ENCODE measurements at places on chromosomes 6 and 20.

DNA sequence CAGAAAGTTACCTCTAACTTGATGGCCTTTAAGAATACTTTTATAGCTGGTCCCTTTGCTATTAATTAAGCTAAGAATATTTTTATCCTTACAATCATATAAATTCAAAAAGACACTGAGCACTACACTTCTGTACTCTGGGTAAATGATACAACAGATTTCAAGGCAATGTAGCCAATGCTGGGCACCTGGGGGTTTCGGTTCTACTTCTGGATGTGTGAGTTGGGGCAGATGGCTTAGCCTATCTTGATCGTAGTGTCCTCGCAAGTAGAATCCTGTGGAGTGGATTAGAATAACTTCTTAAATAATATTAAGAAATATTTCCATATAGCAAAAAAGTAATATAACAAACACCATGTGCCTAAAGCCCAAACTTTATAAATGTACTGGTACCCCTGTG lies 96.9 kb upstream of the NT5E start:
- no peak for DNase-seq

GRCh38 chr6:16332175-16332542 lies 93.8 kb downstream of the GMPR start:
- DNase-seq: peak; percentile 75

GRCh38 chr20:3998998-3999397 lies 16.4 kb downstream of the RNF24 start:
- DNase-seq: no peak

DNA sequence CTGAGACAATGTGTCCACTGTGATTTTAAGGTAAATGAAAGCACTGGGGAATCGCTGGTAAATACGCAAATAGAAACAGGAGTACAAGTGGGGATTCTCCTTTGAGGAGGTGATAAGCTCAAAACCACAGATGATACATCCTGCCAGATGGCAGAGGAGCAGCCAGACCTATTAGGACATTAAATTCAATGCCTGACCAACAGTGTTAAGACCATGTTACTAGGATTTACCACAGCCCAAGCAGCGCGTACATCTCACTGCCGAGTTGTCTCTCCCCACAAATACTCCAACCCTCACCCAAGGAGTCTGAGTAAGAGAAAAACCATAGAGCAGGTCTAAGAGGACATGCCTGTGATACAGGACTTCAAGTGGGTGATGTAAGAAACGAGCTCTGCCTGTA lies 68.9 kb upstream of the TULP1 start:
- DNase-seq: no peak

DNA sequence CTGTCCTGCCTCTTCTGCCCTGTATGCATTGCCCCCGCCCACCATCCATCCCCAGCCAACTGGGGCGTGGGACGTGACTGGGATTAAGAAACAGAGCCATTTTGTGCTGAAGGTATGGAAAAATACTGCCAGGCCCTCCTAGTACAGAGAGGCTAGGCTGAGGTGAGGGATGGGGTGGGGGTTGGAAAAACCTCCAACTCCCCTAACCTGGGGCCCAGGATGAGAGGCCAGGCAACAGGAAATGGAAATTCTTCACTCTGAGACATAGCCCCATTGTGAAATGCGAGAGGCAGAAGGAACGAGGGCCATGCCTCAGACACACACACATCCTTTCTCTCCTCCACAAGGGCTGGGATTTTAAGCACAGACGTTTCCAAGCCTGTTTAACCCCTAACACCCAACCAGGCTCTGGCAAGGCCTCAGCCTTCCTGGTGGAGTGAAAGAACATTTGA lies 19.9 kb downstream of the KCNK5 start:
- DNase-seq: no peak

GRCh38 chr20:48862279-48862678 lies 34.5 kb upstream of the PREX1 start:
- DNase-seq: no peak

GRCh38 chr6:27922949-27923348 lies 10.8 kb upstream of the OR2B2 start:
- DNase-seq: no peak

DNA sequence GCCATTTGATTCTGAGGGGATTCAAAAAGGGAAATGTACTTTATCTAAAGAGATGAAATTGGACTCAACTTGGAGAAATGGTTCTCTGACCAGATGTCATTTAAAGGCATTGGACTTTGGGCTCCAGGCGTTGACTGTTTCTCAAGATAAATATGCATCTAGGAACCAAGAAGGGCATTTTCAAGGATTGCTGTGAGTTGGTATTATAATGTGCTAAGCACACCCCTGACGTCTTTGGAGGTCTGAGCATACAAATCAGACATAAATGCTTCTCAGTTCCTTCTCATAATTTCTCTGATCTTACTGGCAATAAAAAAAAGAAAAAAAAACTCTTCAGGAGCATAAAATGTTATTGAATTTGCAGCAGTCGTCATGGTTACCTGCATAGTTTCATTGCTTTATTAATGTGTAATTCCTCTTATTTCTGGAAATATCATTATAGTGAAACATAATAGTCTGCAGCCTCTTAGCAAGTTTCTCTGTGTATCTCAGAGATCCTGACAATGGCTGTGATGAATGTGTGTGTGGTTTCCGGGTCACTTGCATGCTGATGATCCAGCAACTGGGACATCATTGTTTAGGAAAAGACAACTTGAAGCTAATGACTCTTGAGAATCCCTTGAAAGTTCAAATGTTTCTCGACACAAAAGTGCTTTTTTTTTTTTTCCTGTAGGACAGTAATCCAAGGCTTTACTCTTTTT lies 136.0 kb downstream of the AIG1 start:
- no peak for DNase-seq

DNA sequence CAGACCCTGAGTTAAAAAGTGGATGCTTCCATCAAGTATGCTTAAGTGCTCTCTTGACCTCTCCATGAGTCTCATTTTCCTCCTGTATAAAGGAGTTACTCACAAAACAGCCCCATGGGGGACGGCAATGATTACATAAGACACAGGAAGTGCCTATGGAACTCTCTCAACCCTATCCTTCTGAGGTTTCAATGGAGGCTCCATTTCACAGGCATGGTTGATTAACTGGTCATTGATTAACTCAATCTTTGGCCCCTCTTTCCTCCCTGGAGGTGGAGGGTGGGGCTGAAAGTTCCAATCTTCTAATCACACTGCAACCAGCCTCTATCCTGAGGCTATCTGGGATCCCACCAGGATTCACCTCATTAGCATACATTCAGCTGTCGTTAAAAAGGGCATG lies 29.3 kb downstream of the CST8 start:
- DNase-seq: no peak

DNA sequence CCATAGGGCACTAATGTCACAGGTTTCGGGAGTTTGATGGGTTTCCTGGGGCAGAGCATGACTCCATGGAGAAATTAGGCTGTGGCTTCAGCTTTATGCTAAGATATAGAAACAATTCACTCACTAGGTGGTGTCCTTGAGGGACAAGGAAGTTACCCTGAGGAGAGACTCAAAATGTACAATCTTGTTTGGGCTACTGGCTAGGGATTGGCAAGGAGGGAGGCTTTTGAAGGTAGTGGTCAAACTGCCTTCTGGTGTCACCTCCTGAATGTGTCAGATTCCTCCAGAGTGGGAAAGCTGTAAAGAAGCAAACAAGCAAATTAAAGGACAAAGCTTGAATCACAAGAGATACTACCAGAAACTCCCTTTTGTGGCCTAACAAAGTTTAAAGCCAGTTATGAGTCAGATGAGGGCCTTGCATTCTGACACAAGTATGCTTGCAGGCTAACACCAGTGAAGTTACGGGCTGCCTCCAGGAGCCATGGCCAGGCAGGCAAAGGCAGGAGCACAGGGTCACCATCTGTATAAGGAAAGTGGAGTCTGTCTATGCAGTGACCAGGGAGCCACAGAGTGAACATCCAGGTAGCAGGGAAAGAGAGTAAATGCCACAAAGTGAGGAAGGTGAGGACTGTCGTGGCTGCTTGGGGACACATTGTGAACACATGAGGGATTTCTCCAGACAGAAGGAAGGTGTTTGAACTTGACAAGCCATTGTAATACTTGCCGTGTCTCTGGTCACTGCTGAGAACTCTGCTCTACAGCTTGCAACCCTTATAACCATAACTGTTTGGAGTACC lies 107.7 kb upstream of the DTNBP1 start:
- no peak for DNase-seq

GRCh38 chr6:82442061-82442719 lies 78.6 kb downstream of the TPBG start:
- no peak for DNase-seq

DNA sequence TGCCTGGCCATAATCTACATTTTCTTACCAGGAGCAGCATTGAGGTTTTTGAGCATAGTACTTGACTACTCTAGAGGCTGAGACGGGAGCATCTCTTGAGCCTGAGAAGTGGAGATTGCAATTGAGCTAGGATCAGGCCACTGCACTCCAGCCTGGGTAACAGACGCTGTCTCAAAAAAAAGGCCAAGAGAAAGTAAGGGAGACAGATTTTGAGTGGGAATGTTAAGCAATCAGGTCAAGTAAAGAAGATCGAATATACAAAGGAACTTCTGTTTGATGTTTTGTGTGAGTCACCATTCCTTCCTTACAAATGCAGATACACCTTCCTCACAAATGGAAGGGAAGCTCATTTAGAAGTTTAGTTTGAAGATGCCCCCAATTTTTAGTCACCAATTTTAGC lies 4.4 kb downstream of the PNRC1 start:
- no peak for DNase-seq

DNA sequence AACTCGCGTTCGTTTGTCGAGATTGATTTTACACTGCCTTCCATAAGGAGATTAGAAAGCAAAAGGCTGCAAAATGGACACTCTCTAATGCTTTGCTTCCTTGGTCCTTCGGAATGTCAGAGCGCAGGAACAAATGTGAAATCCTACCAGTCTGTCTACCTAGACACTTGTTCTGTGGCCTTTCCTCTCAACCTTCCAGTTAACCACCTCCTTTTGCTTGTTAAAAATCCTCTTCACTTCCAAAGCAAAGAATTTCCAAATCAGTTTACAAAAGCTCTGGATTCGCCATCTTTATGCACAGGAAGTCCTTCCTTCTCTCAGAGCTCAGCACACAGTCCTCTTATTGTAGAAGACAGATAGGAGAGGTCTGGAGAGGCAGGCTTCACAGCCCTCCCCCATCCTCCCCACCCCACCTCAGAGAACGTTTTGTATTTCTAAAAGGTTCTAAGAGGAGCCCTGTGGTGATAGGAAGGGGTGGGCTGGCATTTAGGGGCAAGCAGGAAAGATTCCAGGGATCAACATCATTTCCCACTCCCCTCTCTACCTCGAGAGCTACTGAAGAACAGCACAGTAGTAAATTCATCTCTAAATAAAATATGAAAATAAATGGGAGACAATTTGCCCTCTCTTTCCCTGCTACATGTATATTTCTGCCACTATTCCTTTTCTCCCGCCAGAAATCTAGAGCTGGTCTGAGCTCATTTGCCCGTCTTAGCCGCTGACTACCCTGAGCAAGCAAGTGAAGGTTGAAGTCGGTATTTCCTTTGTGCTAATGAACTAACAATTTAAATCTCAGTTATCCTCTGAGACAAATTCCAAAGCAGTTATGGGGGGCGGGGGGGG lies 18.9 kb downstream of the TFAP2A start:
- DNase-seq: no peak

- no peak for DNase-seq
Observed at GRCh38 chr6:47083586-47084047, 41.5 kb upstream of the ADGRF1 start.

- DNase-seq: no peak
Observed at GRCh38 chr6:78935553-78935952, 68.2 kb downstream of the IRAK1BP1 start.

DNA sequence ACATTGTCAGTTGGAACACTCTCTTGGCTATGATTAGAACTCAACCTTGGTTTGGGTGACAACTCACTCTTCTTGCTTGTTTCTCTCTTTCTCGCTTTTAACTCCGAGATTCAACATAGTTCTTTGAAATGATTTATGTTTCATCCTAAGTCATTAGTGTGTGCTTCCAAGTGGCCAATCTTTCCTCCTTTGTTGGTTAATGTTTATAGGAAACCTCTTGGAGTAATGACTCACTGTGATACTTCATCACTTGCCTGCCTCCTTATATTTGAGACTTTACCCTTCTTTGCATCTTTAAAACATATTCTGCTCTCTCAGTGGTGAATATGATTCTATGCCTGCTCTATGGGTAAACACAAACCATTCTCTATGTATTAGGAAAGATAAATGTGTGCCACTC lies 279.7 kb upstream of the FLRT3 start:
- no peak for DNase-seq

- DNase-seq: no peak
Observed at GRCh38 chr6:6362056-6362840, 41.8 kb upstream of the F13A1 start.

- DNase-seq: no peak
Observed at GRCh38 chr20:3010985-3011723, 32.3 kb upstream of the GNRH2 start.

DNA sequence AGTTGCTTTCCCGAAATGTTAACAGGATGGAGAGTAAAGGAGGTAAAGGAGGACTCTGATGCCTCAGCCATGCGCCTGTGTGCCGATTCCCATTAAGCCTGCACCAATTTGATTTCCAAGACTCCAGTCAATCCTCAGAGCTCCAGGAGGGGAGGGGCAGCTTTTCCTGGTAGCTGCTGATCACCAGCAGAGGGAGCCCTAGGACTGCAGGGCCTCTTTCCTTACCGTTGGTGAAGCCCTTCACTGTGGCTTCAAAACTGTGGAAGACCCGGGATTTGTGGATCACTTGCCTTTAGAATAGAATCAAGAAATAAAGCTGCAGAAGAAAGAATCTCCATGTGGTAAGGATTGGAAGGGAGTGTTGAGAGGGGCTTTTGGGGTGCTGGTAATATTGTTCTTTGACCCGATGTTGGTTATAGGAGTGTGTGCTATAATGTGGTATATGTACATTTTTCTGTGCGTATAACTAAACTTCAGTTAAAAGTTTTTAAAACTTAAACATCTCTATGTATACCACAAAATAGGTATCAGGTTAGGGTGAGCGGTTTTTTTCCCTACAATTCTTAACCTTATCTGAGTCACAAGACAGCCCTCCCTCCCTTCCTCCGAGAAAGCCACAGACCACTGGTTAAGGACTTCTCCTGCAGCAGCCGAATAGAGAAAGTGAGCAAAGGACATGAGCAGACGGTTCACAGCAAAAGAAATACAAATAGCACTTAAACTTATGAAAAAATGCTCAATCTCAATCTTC lies 6.9 kb upstream of the OSER1 start:
- peak; percentile 36 for DNase-seq

GRCh38 chr6:159728531-159728964 lies 1.2 kb downstream of the WTAP start:
- no peak for DNase-seq

- no peak for DNase-seq
Observed at GRCh38 chr20:58605292-58606065, 45.6 kb upstream of the STX16 start.

- no peak for DNase-seq
Observed at GRCh38 chr6:125658136-125658535, 91.3 kb upstream of the HEY2 start.

- no peak for DNase-seq
Observed at GRCh38 chr6:12947151-12947871, 230.7 kb downstream of the PHACTR1 start.

GRCh38 chr6:53943395-53943794 lies 148.6 kb downstream of the LRRC1 start:
- no peak for DNase-seq
